ENCODE measurements at places on chromosomes 7 and 10.

- peak; percentile 89 for DNase-seq
Observed at GRCh38 chr7:80392229-80393169, 119.4 kb downstream of the GNAT3 start.

DNA sequence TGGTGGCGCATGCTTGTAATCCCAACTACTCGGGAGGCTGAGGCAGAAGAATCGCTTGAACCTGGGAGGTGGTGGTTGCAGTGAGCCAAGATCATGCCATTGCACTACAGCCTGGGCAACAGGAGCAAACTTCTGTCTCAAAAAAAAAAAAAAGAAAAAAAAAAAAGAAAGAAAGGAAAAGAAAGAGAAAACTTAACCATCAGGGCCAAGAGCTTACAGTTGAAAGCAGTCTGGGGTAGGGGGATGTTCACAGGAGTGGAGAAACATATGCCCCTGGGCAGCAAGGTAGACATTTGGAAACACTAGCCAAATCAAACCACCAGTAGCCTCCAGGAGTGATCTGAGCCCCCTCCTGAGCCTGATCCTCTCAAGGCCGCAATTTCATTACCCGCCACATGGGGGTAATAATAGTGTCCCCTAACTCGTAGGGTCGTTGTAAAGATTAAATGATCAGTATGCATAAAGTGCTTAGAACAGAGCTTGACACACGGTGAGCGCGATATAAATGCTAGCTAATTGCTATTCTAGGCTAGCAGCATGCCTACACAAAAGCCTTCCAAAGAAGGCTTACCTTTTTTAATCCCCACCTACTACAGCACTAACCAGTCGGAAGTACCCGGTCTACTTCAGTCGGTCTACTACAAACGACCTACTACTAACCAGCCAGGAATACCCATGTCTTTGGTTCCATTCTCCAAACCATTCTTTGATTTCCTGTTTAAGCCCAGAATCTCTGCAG is 274.3 kb upstream of the NEBL start:
- DNase-seq = peak; percentile 10

GRCh38 chr10:72794260-72794659 is 99.3 kb upstream of the OIT3 start:
- peak; percentile 74 for DNase-seq

DNA sequence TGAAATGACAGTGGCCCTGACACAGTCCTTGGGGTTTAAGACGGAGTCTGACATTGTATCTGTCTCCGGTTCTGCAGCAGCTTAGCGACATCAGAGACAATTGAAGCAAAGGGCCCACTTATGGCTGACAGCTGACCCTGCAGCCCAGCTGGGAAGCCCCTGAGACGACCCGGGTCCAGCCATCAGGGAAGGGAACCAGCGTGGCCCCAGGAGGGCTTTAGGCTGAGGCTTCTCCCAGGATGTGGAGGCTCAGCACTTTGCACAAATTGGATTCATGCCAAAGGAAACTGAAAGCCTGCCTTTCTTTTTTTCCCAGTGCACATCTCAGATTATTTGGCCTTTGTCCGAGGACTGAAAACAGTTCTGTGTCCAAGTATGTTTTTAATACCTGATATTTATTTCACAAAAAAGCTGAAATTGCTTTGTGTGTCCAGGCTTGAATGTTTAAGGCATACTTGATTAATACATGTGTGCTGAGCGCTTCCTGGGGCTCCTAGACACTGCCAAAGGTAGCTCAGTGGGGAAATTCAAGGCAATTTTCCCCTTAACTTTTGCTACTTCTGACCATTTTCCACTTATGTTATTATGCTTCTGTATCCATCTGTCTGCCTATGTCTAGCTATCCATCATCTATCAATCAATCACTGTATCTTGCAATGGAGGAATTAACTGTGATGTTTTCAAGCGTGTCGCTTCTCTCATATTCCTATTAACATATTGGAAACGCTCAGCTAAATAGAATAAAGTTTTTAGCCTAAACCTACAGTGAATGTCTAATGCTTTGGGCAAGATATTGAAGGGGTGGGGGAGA is 34.8 kb downstream of the KLF6 start:
- DNase-seq = peak; percentile 1

DNA sequence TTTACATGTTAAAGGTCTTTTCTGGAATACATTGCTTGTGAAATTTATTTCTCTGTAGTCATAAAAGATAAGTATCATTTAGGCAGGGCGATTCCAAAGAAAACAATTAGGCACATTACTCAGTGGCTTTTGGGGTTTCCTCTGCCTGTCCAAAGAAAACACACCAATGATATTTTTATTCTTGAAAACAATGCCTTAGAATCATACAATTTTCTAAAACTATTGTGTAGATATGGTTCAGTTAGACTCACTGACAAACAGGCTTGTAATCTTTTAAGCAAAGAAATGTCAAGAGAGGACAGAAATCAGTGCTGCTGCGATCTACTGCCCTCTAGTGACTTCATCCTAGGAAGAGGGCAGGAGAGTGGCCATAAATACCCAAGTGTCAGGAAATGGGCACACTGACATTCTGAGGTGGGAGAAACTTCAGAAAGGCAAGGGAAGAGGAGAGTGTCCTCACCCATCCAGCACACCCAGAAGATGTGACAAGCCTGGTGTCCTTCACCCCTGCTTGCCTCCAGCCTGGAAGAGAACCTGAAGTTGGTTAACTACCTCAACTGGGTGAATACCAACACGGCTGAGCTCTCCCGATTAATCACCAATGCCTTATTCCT is 120.5 kb downstream of the GALNT11 start:
- peak; percentile 19 for DNase-seq

DNA sequence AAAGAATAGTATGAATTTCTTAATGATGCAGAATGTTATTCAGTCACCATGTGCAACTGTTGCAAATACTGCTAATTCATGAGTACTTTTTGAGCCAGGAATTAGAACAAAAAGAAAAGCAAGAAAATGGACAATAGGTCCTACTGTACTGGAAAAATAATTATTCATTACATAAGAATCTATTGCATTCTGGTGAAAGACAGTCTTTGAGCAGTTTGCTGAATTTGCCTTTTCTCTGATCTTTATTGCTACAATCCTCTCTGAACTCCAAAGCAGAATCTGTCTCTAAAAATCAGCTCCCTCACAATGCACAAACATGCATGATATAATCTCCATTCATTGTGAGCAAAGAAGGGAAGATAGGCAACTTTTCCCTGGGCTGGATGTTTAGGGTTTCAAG is 12.8 kb downstream of the IFIT2 start:
- DNase-seq = no peak
